Hepatic stellate cell (primary cell): ENCODE measurements at places on chromosomes 2 and 18.

- DNase-seq: no peak
These were observed 127.6 kb downstream of the CLIP4 start for GRCh38 chr2:29242621-29243375.

DNA sequence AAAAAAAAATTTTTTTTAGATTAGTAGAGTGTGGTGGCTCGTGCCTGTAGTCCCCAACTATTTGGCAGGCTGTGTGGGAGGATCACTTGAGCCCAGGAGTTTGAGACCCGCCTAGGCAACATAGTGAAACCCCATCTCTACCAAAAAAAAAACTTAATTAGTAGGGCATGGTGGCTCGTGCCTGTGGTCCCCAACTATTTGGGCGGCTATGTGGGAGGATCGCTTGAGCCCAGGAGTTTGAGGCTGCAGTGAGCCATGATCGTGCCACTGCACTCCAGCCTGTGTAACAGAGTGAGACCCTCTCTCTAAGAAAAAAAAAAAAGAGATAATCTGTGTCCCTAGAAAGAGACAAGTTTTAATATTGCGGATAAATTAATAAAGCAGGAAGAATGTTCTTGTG is 8.8 kb downstream of the GPR55 start:
- DNase-seq: no peak

DNA sequence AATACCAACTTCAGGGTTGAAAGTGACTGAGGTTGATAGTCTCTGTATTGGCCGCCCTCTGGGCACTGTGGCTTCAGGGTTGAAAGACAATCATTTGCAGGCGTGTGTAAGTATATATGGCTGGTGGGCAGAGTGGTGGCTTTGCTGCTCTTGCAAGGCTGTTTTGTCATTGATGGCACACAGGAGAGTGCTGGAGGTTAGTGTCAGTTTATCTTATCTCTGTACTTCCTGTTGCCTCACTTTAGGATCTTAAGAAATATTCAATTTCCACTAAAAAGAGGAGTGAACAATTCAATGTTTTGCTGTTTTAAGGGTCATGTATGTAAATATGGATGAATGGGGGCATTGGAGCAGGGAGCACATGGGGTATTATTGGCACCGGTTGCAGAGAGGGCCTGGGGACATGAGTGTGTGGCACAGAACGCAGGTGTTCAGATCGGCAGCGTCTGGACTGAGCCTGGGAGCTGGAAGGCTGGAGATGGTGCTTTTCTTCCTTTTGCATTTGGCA is 51.5 kb downstream of the NCK2 start:
- DNase-seq: no peak

- no peak for DNase-seq
These were observed 9.1 kb downstream of the SMAD7 start for GRCh38 chr18:48941672-48942071.

- DNase-seq: peak; percentile 6
These were observed 50.1 kb upstream of the UNC80 start for GRCh38 chr2:209721497-209721896.

- no peak for DNase-seq
These were observed 1.1 kb upstream of the SNTG2 start for GRCh38 chr2:949384-950079.

- no peak for DNase-seq
These were observed 724.0 kb upstream of the LINC00305 start for GRCh38 chr18:64872710-64873458.

- no peak for DNase-seq
These were observed 448.7 kb upstream of the HNRNPA3 start for GRCh38 chr2:176763851-176764404.

DNA sequence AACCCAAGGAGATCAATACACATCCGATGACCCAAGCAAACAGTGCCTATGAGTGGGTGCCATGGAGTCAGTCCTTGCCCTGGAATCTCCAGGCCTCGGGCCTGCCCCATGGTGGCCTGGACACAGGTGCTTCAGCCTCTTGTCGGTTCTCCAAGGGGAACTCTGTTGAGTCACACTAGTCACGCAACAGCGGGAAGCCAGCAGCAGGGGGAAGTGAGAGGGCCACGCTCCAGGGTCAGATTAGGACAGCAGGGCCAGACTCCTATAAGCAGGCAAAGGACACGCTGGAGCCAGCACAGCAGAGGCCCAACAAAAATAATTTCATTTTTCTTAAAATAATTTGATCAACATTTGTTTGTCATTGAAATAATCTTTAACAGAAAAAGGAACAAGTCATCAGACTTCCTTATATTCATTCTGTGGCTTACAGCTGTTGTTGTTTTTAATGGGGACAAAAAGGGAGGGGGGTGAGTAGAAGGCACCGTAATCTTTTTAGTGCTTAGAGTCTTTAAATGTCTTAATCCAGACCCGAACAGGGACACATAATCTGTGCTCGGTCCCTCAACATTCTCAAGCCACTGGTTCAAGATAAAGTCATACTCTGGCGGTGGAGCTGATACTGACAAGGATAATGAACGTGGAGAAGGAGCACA is 16.4 kb upstream of the ARMC9 start:
- peak; percentile 67 for DNase-seq

DNA sequence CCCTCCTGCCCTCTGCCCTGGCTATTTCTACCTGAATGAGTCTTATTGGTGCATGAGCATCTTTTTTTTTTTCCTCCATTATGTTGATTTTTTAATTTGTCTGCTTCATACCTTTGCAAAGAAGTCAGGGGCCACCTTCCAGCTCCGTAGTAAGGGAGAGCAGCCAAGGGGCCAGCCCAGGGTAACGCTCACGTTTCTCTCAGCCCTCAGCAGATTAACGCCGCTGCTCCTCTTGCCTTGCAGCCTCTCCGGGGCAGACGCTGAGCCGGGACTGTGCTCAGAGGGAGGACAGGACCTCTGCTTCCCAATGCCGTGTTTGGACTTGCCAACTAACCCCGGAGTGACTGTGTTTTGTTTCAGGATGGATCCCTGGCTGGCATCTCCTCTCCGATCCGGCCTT is 241.7 kb downstream of the ATAD2B start:
- no peak for DNase-seq

GRCh38 chr2:147607379-147607778 is 237.4 kb upstream of the ACVR2A start:
- no peak for DNase-seq

DNA sequence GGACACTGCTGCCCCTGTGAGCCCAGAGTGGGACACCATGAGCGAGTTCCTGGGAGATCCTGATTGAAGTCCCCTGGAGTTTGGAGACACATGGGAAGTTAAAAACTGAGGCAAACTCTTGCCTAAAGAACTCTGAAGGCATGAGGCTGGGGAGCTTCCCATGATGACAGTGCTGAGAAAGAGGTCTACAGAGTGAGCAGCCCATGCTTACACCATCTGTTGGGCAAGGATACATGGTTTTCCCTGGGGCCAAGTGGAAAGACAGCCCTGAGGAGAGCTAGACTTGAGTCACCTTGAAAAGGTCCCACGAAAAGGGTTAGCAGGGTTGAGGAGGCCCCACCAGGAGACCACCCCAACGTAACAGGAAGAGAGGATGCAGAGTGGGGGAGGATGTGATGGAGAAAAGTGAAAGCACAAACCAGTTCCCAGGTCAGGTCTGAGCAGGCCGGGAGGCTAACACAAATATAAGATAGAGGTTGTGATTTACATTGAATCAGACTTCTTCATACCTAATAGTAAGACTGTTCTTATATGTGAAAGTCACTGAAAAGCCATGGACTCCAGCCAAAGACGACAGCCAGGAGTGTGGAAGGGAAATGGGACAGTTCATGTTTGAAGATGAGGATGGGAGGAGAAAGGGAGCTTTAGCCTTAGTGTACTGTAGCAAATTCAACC is 13.5 kb upstream of the FEZ2 start:
- no peak for DNase-seq

GRCh38 chr2:241157841-241158545 is 7.7 kb downstream of the PPP1R7 start:
- peak; percentile 55 for DNase-seq

DNA sequence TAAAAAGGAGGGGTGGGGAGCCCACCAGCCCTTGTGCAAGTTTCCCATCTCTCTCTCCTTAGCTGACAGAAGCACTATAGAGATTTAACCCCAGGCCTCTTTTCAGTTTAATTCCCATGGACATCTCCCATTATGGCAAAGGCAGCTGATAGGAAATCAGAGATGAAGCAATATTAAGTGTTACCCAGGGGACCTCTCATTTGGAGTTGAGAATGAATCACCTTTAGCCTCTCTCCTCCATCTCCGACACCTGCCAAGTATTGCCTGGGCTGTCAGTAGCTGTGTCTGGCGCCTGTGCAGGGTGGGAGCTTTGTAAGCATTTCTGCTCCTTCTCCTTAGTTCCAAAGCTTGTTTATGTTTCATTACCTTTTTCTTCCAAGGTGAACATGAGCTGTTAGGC is 109.0 kb downstream of the AQP4 start:
- DNase-seq: no peak

GRCh38 chr2:231464576-231465540 is 574 bp upstream of the NCL start:
- DNase-seq: peak; percentile 98

DNA sequence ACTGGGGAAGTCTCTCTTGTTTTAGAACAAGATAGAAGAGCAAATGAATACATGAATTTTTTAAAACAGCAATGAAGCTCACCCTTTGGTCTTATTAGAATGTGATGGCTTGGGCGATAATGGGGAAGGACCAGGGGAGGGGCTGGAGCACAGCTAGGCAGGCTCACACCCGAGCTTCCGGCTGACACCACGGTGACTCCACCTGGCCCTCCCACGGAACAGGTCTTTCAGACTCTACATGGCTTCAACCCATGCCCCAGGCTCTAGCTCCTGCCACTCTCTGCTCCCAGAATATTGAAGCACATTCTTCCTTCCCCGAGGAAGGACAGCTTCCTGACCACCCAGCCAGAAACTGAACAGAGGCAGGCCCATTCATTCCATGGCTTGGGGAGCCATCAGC is 127.5 kb upstream of the AGAP1 start:
- DNase-seq: no peak

DNA sequence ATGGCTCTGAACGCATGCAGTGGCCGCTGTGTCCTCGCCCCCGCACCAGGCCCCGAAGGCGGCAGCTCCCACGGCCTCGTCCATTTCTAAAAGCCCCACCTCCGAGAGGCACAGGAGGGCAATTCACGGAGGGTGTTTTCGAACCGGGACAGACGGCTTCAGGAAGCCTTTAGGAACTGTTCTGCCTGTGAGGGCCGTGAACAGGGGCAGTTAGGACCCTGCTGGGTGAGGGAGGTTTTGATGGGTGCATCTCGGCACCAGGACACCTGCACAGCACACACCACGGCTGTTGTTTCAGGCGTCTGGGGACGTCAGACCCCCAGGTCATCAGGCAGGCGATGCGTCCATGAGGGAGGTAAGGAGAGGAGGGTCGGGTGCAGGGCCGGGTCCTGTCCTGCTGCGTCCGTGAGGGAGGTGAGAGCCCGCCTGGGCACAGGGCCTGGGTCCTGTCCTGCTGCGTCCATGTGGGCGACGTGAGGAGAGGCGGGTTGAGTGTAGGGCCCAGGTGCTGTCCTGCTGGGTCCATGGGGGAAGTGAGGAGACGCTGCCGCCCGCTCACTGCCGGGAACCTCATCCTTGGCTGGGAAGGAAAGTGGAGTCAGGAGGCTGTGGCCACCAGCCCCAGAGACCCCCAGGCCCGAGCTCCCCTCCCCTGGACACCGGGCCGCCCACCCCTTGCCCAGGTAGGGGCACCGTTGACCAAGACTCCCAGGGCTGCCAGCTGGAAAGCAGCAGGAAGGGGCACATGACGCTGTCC is 25.5 kb upstream of the KCNG2 start:
- no peak for DNase-seq

- DNase-seq: no peak
These were observed 76.2 kb upstream of the SIX2 start for GRCh38 chr2:45085487-45085886.

DNA sequence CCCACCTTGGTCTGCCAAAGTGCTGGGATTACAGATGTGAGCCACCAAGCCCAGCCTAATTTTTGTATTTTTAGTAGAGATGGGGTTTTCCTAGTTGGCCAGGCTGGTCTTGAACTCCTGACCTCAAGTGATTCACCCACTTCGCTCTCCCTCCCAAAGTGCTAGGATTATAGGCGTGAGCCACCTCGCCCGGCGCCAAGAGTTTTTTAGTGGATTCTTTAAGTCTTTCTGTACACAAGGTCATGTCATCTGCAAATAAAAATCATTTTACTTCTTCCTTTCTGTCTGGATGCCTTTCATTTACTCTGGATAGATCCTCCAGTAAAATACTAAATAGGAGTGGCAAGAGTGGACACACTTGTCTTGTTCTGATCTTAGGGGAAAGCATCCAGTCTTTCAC is 61.7 kb downstream of the KCMF1 start:
- DNase-seq: no peak

DNA sequence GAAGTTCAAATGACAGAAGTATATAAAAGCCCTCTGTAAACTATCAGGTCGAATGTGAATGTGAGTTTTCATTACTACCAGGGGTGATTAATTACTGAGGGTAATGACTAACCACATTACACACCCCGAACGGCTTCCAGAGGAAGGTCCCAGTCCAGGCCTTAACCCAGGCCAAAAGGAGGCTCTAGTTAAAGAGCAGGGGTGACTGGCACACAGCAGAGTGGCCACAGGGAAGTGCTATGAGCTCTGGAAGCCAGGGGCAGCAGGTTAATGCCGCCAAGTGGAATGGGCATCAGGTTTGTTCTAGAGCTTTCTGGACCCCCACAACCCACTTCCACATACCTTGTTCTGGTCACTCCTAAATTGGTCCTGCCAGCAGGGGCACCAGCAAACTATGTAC is 87.7 kb downstream of the BCL11A start:
- DNase-seq: no peak

DNA sequence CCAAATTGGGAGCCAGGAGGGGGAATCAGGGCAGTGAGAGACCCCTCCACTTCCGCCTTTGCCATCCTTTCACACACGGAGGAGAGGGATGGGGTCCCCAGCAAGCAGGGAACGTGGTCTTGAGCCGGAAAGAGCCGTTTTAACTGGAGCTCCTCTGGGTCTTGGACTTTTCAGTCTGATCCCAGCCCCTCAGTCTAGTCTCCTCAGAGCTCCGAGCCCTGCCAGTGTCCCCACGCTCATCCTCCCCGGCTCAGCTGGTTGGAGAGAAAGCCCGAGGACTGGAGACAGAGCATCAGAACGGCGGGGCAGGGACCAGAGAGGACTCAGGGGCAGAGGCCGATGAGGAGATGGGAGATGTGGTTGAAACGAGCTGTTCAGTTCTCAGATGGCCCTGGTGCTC is 26.1 kb upstream of the OTOF start:
- DNase-seq: no peak

DNA sequence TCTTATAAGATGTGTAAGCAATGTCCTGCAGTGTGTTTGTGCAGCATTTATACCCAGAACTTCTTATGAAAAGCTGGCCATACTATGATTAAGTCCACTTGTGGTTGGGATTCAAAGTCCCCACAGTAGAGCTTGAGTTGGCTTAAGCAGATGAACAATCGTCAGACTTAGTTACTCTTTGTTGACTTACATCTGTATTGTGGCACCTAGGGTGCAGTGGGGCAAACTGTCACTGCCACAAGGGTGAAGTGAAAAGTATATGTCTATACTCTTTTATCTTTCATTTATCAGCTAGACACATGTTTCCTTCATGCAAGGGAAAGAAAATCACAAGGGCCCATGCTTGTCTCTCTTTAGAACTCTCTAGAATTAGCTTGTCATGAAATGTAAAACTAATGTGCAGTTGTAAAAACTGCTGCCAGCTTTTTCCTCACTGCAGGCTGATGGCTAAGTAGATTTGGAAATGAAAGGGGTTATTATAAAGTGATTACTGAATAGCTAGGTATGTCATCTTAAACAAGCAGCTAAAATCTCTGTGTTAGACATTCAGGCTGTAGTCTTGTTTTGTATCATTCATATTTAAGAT is 474.5 kb downstream of the PTPRM start:
- no peak for DNase-seq
